ENCODE measurements at places on chromosomes 2 and 18.

GRCh38 chr2:182367401-182367800, 59.4 kb downstream of the PDE1A start:
- no peak for DNase-seq

GRCh38 chr2:206721256-206721920, 3.2 kb upstream of the DYTN start:
- DNase-seq: no peak

GRCh38 chr2:238670111-238670585, 177.7 kb upstream of the TWIST2 start:
- no peak for DNase-seq

DNA sequence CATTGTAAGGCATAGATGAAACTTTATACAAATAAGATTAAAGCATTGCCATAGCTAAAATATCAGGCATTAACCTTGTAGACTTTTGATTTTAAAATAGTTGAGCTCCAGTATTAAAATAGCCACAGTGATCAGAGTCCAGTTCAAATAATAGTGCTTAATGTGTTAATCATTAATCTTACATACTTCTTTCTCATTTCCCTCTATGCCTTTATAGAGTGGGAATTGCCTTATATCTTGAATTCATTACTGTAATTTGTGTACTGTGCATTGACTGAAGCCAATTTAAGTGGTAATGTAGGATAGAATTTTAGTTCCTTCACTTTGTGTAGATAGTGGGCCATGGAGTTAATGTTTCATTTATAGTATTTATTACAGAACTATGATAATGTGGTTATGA, 549.2 kb upstream of the VWC2L start:
- no peak for DNase-seq

- DNase-seq: no peak
Observed at GRCh38 chr2:179479947-179480346, 215.3 kb upstream of the SESTD1 start.

DNA sequence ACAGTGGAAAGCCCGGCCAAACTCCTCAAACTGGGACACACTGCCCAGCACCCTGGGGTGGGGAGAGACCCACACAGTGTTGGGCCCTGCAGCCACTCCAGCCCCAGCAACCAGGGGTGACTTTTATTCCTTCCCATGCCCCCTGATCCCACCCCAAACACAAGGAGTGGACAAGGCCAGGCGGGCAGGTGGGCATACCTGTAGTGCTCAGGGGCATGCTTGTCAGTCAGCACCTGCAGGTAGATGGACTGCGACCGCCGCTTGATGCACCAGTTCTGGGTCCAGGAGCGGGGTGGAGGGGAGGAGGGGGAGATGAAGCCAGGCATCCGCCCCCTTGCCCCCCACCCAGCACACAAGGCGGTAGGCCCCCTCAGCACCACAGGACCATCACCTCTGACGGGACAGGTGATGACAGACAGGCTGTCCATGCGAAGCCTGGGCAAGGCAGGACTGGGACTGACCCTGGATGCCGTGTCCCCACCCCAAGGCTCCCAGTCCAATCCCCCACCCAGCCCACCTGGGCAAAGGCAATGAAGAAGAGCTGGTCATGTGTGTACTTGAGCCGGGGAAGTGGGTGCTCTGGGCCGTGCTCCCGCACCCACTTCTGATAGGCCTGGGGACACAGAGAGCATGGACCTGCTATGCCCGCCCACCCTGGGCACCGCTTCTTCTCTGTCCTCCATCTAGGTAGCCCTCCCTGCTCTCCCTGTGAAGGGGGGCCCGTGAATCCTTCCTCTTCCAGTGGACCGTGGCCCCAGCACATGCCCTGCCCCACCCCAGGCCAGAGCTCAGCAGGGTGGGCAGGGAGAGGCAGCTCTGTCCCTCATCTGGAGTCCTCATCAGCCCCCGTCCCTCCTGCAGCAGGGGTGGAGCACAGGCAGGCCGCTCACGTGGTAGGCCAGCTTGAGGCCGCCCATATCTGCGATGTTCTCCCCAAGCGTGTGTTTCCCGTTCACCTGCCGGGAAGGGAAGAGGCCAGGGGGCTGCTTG, 7.1 kb downstream of the ECEL1 start:
- DNase-seq: no peak

GRCh38 chr2:22486343-22486742, 898.6 kb upstream of the KLHL29 start:
- no peak for DNase-seq

DNA sequence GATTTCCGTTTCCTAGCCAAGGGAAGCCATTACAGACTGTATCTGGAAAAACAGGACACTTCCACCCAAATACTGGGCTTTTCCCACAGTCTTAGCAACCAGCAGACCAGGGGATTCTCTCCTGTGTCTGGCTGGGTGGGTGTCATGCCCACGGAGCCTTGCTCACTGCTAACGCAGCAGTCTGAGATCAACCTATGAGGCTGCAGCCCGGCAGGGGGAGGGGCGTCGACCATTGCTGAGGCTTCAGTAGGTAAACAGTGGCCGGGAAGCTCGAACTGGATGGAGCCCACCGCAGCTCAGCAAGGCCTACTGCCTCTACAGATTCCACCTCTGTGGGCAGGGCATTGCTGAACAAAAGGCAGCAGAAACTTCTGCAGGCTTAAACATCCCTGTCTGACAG, 131.1 kb downstream of the KIAA1328 start:
- no peak for DNase-seq

GRCh38 chr2:236863729-236864126, 222.0 kb upstream of the COPS8 start:
- DNase-seq: no peak

- DNase-seq: no peak
Observed at GRCh38 chr2:24855726-24856125, 62.5 kb downstream of the CENPO start.

- DNase-seq: no peak
Observed at GRCh38 chr2:81528852-81529480, 1224.4 kb upstream of the LRRTM1 start.

- DNase-seq: no peak
Observed at GRCh38 chr2:214830794-214831346, 21.4 kb upstream of the BARD1 start.

DNA sequence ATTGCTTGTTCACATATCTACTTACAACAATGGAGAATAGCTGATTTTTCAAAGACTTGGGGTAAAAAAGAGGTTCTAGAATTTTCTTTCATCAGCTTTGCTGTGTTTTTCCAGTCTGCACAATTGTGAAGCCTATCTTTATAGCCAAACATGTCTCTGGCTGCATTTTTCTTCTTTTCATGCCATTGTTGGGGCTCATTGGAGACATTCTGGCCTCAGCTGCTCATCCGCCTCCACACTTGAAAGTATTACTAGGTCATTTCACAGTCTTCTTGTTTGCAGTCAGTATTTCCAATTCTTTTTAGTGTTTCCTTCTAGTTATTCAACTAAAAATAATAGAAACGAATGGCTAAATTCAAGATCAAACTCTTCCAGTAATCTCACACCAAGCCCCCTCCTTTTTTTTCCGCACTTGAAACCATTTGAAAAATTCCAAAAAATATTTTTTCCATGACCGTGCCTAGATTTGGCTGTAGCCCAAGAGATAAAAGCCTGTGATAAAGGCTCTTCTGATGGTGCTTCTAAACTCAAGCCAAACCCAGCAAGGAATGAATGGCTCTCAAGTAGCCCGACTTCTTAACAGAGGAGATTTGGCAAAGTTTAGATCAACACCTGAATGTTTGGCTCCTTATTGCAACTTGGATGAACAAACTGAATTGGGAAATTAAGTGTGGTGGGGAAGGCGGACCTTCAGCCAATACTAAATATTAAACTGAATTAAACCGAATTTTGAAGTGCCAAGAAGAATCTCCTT, 103.4 kb downstream of the NRP2 start:
- no peak for DNase-seq

- DNase-seq: no peak
Observed at GRCh38 chr2:111662039-111662770, 221.8 kb downstream of the ANAPC1 start.

DNA sequence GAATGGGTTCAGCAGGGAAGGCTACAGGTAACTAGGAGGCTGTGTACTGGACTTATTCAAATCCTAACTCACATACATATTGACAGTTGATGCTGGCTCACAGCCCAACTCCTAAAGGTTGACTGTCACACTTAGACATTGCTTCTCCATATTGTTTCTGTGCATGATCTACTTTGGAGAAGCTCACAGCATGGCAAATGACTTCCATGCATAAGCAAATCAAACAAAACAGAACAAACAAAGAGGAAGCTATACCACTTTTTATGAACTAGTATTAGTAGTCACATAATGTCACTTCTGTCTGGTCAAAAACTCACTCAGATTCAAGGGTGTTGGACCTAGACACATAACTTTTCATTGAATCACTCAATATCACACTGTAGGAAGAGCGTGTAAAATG, 43.8 kb upstream of the CDH19 start:
- no peak for DNase-seq

DNA sequence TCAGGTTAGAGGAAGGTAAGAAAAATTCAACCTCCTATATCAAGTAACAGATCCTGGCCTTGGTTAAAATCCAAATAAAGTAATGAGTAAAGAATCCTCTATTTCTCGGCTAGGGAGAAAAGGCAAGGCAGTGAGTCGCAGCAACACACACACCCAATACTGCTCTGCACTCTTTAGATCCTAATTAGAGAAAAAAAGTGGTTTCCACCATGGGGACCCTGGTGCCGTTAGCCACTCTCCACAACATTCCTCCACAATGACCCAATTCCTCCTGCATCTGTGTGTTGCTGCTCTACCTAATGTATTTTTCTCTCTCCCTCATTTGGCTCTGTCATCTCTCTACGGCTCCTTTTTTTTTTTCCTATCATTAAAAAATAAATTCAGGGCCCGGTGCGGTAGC, 462.7 kb downstream of the METTL4 start:
- DNase-seq: no peak

GRCh38 chr2:174771631-174772471, 7.6 kb upstream of the CHRNA1 start:
- no peak for DNase-seq

- DNase-seq: no peak
Observed at GRCh38 chr2:240199133-240199870, 58.8 kb upstream of the OTOS start.

DNA sequence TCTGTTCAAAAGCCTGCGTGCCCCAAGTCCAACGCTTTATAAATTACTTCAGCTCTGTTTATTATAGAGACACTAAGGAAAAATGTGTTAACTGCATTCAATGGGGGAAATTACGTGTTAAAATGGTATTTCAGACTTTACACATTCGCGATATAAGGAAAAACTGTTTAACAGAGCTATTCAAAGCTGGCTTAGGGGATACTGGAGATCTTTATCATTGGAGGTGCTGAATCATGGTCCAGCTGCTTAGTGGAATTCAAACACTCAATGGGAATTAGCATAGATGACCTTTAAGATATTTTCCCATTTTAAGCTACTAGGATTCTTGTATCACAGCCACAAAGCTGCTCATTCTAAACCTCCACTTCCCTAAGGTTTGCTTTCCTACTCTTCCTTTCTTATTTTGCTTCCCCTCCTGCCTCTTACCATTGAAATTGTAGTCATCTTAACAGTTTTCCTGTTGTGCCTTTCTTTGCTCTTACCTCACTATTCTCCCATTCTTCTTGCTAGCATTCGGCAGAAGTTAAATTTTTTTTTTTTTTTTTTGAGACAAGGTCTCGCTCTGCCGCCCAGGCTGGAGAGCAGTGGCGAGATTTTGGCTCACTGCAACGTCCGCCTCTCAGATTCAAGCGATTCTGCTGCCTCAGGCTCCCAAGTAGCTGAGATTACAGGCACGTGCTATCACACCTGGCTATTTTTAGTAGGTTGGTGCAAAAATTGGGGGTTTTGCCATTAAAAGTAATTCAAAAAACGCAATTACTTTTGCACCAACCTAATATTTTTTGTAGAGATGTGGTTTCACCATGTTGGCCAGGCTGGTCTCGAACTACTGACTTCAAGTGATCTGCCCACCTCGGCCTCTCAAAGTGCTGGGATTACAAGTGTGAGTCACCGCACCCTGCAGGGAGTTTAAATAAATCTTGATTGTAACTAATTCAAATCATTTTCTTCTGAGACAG, 6.5 kb downstream of the SULT6B1 start:
- DNase-seq: no peak

DNA sequence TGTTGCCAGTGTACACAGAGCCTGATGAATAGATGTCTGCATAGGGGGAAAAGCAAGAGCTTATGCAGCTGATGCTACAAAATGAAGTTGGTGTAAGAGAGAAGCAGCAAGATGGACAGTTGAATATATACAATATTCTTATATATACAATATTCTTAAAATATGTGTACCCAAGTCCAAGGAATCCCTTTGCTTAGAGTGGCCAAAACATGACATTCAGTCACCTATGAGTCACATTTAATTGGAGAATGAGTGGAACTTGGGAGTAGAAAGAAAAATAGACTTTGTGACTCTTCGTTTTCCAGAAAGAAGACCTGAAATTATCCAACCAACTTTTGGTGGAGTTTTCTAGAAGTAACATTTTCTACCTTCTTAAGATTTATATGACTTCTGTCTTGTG, 81.8 kb downstream of the SCN9A start:
- no peak for DNase-seq

DNA sequence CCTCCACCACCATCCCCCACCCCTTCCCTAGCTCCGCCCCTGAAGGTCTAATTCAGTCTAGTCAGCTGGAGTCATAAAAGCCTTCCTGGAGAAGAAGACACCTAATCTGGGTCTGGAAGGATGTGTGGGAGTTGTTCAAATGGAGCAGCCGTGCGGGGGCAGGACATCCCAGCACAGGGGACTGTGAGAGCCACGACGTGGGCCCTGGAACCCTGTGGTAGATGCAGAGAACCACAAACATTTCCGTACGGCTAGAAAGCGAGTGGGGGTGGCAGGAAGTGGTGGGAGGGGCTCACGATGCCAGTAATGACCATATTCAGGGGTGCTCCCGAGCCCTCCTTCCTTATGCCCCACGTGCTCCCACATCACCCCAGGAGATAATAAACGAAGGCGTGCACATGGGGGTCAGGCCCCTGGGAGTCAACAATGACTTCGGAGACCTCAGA, 20.9 kb upstream of the COL6A3 start:
- DNase-seq: peak; percentile 61

Measured in central memory CD8-positive, alpha-beta T cell (primary cell).